ENCODE measurements at places on chromosomes 3 and 15.
A peak's percentile ranks its signal among the peaks of the same experiment; 100 is the strongest.

GRCh38 chr3:183526838-183527427 is 28.6 kb downstream of the KLHL6 start:
- no peak for DNase-seq

DNA sequence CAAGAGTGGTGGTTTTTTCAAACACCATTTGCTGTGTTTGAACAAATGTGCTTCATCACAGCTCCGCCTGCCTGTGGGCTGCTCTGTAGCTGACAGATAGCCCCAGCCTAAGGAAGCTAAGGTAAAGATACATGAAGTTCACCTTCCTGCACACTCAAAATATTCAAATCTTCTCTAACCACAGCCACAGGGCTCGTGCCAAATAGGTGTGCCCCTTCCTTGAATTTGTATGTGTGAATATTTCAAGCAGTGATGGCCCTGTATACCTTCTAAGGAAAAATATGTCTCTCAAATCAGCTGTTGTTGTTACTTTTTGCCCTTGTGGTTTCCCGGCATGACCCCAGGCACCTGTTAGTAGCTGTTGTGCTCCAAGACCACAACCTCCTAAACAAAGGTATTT is 92.8 kb downstream of the CCNL1 start:
- no peak for DNase-seq

GRCh38 chr3:139414608-139415224 is 25.3 kb upstream of the COPB2 start:
- no peak for DNase-seq

- DNase-seq = no peak
Observed at GRCh38 chr3:189712906-189713483, 81.8 kb downstream of the TP63 start.

- DNase-seq = no peak
Observed at GRCh38 chr3:58639001-58639400, 27.6 kb downstream of the FAM3D start.

GRCh38 chr3:12395349-12396012 is 88.8 kb upstream of the TSEN2 start:
- no peak for DNase-seq

DNA sequence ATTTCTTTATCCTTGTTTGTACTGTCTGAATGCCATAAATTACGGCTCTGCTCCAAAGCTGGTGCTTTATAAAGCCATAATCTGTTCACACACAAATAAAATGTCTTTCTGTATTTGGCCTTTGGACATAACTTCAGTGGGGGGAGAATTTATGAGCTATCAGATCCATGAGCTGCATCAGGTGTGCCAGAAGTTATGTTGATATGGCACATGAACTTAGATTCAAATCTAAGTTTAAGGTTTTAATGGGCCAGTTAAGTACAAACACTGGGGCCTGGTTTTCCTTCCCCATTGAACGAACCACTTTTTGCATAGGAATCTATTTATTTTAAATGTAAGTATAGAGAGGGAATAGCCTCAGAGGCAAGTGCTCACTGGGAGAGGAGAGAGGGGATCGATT is 239.9 kb downstream of the NFKBIZ start:
- DNase-seq = no peak

DNA sequence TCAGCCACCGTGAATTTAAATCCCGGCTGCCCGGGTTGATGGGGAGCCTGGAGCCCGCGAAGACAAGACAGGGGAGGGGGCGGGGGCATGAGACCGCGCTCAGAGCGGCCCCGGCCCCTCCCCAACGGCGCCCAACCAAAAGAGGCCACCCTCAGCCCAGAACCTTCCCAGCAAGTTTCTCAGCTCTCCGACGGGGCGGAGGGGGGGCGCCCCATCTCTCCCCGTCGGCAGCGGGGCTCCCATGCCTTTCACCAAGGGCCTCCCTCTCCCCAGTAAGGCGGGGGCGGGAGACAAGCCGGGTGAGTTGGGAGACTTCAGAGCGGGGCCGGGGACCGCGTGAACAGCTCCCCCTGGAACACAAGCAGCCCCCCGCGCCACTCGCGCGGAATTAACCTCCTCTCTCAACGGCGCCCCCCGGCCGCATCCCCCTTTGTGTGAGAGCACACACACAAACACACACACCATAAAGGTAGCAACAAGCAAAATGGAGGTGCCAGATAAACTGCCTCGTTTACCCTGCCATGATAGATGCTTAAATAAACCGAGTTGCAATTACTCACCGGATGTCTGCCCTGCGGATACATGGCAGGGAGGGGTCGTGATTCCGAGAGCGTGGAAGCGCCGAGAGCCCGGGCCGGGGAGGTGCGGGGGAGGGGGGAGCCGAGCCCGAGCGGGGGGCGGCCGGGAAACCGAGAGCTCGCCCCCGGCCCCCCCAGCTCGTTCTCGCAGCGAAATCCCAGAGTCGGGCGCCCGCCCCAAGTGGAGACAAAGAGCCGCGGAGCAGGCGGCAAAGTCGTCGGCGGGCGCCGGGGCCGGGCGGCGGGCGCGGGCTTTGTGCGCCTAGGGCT is 1.3 kb downstream of the TLE3 start:
- DNase-seq = peak; percentile 74

DNA sequence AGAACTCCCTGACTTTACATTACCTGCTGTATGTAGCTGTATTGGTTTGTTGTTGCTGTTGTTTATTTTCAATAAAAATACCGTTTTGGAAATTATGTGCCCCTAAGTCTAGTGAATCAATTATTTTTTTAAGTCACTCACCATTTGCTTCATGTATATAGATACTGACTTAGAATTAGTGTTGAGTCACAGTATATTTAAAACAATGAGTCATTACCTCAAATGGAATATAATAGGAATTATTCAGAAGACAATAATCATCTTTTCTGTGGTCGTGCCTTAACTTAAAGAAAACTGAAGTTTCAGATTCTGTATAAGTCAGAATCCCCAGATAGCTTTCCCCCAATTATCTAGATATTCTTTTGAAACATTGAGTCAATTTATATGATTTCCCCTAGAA is 21.0 kb upstream of the ALDH1A2 start:
- DNase-seq = peak; percentile 11

DNA sequence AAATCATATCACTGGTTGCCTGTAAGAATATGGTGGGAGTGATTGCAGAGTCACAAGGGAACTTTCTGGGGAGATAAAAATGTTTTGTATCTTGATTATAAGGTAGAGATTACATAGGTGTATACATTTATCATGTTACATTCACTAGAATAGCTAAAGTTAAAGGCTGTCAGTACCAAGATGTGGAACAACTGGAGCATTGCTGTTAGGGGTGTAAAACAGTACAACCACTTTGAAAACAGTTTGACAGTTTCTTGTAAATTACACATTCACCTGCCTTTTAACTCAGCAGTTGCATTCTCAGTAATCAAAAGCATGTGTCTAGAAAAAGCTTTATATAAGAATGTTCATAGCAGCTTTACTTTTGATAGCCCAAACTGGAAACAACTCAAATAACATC is 27.6 kb downstream of the RASA2 start:
- DNase-seq = no peak

DNA sequence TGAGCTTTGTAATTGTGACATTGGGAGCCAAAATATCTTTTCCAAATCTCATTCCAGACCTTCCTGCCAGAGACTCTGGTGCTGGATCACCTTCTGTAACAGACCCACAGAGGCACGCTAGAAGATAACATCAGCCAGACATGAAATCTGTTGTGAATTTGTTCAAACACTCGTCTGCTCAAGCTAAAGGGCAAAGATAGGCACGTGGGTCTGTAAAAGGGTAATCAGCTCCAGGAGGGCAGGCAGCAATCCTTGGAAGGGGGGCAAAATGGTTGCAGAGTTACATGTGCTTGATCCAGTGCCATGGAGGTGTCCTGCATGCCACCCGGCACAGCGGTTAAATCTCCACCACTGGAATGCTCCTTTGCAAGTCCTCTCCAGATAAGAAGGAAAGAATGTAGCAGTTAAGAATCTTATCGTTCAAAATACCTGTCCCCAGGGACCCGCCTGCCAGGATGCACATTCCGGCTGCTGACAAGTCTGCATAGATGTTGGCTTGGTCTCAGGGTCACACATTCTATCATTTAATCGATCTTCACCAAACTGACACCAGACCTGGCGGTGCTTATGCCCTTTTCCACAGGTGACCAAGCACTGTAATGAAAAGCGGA is 74.8 kb downstream of the ADAMTS9 start:
- DNase-seq = no peak

DNA sequence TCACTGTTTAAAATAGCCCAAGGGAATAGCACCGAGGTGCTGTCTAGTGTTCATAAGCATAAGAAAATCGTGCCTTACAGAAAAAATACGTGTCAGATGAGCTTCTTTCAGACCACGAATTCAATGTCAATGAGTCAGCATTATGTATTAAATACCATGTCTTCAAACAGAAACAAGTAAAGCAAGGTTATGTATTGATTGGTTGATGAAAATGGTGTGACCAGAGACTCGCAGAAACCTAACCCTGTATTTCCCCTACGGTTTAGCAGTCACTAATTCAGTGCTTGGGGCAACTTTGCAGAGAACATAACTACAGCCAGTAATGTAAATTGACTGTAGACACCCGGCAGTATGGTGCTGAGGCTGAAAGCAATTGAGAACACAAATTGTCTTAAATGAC is 307.7 kb downstream of the IL5RA start:
- no peak for DNase-seq

GRCh38 chr3:24890012-24890411 is 395.4 kb upstream of the THRB start:
- DNase-seq = no peak

DNA sequence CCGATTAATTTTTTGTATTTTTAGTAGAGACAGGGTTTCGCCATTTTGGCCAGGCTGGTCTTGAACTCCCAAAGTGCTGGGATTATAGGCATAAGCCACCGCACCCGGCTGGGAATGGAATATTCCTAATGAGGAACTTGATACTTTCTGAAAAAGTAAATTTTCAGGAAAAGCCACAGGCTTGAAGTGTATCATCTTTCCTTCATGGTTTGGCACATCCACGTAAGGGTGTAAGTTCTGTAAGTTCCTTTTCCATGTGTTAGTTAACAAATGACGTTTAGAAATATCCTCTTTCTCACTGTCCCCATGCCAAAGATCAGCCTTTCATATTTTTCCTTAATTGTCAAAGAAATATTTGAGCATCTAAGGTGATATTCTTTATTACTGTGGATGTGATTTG is 24.9 kb downstream of the TMEM45A start:
- DNase-seq = no peak

DNA sequence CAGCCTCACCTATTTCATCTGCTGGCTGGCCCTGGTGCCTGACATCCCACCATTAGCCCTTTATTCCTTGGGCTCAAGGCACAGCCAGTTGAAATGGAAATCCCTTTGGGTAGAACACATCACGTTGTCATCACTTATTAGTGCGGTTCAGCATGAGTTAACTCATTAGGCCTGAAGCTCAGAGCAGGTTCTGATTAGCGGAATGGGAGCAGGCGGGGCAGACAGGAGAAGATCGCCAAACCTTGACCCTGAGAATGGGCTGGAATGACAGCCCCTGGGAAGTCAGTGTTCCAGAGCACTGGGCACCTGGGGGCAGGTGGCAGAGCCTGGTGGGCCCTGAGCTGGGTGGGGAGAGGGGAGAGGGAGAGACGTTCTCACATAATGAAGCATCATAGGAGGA is 5.8 kb downstream of the ITGA11 start:
- DNase-seq = no peak

DNA sequence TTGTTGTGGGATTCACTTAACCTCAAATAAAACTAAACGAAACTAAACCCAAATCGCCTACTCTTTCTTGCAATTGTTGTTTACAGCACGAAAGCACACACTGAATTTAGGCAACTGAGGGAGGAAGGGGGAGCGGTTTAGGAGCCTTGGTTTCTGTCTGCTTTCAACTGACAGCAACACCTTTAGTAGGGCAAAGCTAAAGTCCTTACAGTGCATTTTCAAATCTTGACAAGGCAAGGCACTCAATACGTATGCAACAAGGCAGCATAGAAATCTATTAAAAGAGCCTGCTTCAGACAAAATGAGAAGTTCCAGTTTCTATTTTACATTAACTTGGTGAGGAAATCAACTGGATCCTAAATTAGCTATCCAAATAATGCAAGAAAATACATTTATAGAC is 174.6 kb downstream of the CHST2 start:
- DNase-seq = no peak

- peak; percentile 68 for DNase-seq
Observed at GRCh38 chr3:104596551-104596950, 770.2 kb upstream of the ALCAM start.

Data from RKO (cell line).